ENCODE measurements at places on chromosomes 5 and 9.

GRCh38 chr5:140106101-140106500, 7.8 kb upstream of the PURA start:
- DNase-seq: no peak

- DNase-seq: no peak
Observed at GRCh38 chr5:163222982-163223381, 214.4 kb upstream of the CCNG1 start.

DNA sequence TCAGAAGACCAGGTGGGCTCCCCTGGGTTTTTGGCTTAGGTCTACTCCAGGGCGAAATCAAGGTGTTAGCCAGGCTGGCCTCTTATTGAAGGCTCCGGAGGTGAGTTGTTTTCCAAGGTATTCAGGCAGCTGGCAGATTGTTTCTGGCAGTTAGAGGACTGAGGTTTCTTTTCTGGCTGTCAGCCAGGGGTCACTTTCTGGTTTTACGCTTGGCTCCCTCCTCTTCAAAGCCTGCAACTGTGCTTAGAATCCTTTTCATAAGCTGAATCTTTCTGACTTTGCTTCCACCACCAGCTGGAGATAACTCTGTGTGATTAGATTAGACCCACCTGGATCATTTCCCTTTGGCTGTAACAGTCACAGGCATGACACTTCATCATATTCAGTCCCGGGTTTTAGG, 24.6 kb downstream of the RFK start:
- DNase-seq: peak; percentile 95

DNA sequence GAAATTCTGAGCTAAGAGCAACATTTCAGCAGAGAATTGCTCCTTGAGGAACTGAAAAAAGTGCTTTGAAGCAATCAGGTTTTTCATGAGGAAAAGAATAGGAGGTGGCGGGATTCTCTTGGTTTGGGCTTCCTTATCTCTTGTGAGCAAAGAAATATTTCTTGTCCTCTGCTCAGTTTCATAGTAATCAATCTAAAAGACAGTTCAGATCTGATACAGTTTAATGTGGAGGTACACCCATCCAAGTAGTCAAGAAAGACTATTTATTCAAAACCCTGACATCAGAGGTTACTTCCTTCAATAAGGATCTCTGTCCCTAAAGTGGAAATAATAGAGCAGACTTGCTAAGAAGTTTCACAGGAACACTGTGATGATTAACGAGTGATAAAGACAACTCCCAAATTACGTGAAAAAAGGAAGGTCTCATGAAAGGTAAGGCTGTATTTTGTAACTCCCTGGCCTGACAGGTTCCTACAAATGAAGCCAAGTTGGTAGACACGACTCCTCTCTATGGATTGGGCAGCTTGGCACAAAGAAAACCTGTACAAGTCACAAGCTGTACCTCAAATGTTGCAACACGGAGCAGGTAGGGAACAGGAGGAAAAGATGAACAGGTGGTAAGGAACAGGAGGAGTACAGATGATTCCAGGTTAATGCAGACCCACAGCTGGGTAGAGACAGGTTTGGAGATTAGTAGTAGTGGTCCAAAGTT, 94.1 kb downstream of the SUSD1 start:
- no peak for DNase-seq

- DNase-seq: no peak
Observed at GRCh38 chr5:164091836-164092235, 586.4 kb downstream of the MAT2B start.

GRCh38 chr9:75910731-75911130, 20.3 kb downstream of the PCSK5 start:
- no peak for DNase-seq

DNA sequence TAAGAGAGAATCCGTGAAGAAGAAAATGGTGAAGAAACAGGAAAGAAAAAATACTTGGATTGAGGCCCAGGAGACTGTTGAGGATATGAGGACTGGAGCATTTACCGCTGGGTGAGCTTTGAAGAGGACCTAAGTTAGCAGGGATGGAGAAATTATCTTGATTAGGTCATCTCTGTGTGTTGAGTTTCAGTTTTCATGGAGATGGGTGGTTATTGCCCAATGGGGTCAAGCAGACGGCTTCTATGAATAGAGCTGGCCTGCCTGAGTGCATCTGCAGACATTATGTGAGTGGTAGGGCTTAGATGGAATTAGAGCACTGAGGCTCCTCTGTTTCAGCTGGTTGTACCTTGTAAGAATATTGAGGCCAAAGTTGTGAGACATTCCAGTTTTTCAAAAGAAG, 245.4 kb upstream of the FBXL7 start:
- no peak for DNase-seq

DNA sequence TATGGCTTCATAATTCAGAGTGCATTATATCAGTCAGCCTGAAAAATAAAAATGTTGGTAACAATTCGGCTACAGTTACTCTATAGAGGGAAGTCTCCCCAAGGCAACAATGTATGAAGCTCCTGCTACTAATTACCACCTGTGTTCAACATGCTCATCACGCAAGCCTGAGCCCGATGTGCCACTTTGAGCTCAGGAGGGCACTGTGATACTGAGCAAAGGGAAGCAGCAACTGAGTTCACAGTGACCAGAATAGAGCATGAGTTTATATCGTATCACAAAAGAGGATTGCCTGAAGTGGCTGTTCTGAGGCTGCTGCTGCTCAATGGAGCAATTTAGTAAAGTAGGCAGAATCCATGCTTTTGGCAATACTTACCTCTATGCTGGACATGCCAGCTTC, 202.0 kb upstream of the HAPLN1 start:
- DNase-seq: no peak

- no peak for DNase-seq
Observed at GRCh38 chr5:124996023-124996763, 249.8 kb upstream of the ZNF608 start.

DNA sequence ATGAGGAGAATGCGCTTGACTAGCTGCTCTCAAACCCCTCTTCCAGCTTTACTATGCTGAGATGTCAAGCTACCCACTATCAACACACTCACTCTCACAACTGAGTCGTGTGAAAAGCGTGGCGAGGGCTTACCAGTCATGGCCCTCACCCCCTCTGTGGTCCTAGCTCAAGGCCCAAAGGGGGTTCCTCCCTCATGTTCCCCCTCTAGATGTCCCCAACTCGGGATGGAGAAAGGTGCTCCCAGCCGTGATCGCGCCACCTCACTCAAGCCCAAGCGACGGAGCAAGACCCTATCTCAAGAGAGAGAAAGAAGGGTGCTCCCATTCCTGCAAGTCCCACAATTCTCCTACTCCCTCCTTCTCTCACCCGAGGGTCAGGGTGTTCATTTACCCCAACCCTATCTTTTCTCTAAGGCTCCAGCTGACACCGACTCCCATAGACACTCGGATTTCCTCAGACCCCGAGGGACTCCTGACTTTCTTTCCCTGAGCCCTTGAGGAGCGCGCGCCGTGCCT, 559 bp downstream of the SLC38A9 start:
- DNase-seq: no peak

DNA sequence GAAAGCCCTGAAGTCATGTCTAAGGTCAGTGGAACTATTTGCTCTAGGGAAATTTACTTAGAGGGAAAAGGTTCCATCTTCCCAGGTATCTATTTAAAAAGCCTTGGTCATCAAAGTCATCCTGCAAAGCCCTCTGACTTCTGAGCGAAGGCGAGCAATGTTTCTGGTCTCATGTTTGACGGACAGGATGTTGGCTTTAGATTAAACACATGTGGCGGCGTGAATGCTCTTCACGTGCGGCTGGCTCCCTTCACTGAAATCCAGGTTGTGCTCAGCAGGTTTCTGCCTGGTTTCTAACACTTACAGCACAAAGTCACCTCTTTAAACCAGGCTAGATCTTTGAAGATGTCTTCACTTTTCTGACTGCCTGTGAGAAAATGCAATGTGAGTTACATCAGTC, 5.7 kb upstream of the ZBTB34 start:
- DNase-seq: no peak

- DNase-seq: no peak
Observed at GRCh38 chr5:14614490-14614889, 32.9 kb downstream of the OTULINL start.

DNA sequence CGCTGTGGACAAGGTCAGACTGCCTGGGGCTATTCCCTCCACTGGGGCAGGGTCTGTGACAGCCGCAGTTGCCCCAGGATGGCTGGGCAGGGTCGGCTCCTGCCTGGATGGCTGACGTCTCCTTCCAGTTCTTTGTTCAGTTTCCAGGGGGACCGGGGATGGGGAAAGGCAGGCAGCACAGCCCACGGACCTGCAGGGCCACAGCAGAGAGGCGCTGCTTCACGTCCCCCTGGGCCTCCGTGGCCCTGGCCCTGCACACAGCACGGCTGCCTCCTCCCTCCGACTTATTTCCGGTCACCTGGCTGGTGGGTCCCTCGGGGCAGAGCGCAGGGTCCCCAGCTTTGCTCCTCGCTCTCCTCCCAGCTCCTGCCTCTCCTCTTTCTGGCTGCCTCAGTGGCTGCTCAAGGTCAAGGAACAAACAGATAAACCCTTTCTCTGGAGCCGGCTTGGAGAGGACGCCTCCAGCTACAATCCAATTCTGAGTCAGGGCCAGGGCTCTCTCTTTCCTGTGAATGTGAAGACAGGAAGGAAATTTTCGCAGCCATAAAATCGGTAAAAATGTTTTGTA, 169.7 kb downstream of the C9orf50 start:
- DNase-seq: no peak

GRCh38 chr9:109996936-109997580, 210.9 kb downstream of the C9orf152 start:
- no peak for DNase-seq

GRCh38 chr5:108543486-108543885, 161.6 kb upstream of the FBXL17 start:
- DNase-seq: no peak

GRCh38 chr9:5402217-5402616, 35.5 kb downstream of the PLGRKT start:
- no peak for DNase-seq

GRCh38 chr5:108637134-108637533, 110.6 kb upstream of the FER start:
- no peak for DNase-seq

GRCh38 chr5:176870110-176870591, 29.0 kb downstream of the HK3 start:
- no peak for DNase-seq

GRCh38 chr5:179284751-179285631, 60.3 kb downstream of the ADAMTS2 start:
- DNase-seq: no peak

DNA sequence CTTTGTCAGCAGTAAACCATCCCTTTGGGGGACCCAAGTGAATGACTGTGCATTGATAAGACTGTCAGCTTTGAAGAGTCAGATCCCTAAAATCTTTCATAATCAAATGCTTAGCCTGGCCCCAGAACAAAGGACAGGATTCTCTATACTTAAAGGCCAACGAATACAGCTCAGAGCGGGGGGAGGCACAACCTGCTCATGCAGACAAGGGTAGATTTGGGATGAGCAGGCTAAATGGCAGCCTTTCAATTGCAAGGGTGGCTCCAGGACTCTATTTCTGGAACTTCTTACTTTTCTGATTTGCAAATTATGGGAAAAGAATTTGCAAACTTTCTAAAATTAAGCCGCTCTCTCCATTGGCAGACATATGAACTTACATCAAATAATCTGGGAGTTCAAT, 66.4 kb downstream of the ELL2 start:
- no peak for DNase-seq

- DNase-seq: no peak
Observed at GRCh38 chr5:395156-395920, 47.6 kb upstream of the EXOC3 start.

- no peak for DNase-seq
Observed at GRCh38 chr5:122723606-122724352, 51.1 kb upstream of the SNX2 start.

- DNase-seq: no peak
Observed at GRCh38 chr9:34891386-34891785, 66.7 kb upstream of the PHF24 start.

DNA sequence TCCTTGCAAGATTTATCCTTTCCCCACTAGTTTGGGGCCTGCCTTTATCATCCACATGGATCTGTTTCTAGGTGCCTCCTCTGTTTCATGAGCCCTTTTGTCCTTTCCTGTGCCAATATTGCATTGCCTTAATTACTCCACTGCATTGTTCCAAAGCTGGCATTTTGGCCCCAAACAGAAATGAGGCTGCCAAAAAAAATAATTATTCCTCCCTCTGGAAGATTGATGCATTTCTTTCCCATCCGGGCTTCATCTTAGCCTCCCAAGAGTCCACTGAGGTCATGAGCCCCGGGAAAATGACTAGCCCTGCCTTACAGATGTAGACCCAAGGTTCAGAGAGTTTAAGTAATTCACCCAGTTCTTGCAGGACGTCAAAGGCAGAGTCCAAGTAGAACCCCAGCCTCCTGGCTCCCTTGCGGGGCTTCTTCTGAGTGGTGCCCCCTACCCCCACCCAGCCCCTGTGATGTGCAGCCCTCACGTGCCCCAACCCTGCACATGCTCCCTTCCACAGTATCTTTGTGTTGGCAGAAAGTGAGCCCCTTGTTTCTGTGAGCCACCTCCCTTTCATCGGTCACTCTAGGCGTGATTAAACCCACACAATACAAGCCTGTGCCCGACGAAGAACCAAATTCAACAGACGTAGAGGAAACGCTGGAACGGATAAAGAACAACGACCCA, 62.1 kb downstream of the TMOD1 start:
- DNase-seq: peak; percentile 14

GRCh38 chr5:176987583-176987982, 19.0 kb downstream of the UIMC1 start:
- no peak for DNase-seq

- no peak for DNase-seq
Observed at GRCh38 chr5:155250596-155250995, 237.0 kb downstream of the KIF4B start.

DNA sequence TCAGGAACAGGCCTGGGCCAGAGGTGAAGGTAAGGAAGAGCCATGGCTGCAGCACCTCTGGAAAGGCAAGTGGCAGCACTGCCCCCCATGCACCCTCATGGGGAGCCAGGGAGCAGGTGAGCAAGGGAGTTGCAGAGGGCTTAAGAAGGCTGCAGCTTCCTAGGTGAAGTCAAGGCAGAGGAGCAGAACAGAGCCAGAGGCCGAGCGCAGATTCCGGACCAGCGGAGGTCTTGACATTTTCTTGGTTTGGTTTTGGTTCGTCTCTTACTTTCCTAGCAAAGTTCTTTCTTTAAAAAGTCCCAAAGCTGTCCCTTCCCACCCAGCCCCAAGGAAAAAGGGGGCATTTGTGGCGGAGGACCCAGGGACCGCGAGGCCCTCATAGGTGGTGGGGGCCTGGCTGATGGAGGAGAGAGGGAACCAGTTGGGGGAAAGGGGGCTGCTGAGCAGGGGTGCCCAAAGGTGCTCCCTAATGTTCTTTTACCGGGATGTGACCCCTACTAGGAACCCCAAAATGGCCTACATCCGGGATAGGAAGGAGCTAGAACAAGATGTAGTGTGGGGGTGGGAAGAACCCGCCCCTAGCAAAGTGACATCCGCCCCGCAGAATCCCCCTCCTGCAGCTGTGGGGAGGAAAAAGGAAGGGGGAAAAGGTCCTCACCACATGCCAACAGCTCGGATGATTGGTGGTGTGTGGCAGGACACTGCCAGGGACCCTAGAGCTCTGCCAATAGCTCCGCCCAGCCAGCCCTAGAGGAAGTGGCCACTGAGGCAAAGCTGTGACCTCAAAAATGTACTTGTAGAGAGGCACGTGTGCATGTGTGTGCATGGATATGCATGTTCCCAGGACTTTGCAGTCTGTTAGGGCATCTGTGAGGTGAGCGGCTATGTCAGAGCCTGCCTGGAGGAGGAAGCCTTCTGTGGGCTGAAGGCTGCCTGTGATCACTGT, 914 bp upstream of the CD72 start:
- DNase-seq: no peak
